ENCODE measurements at places on chromosomes 13 and 19.

DNA sequence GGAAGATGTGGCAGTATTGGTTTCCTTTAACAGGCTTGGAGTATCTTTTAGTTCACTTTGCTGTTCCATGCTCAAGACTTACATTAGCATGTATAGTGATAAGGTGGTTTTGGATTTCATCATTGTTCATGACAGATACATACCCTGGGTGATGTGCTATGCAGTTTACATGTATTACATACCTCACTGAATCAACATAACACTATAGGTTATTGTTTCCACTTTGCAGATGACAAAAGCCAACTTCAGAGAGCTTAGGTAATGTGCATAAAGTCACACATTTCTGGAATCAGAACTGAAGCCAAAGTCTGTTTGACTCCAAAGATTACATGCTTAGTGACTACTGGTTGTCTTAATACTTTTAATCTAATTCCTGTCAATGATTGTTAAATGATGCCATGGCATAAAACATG is 7.1 kb downstream of the COMMD6 start:
- no peak for DNase-seq

- DNase-seq = peak; percentile 62
These were observed 526.2 kb downstream of the UQCRFS1 start for GRCh38 chr19:28686756-28687155.

GRCh38 chr13:52879950-52880741 is 31.7 kb upstream of the PCDH8 start:
- no peak for DNase-seq

DNA sequence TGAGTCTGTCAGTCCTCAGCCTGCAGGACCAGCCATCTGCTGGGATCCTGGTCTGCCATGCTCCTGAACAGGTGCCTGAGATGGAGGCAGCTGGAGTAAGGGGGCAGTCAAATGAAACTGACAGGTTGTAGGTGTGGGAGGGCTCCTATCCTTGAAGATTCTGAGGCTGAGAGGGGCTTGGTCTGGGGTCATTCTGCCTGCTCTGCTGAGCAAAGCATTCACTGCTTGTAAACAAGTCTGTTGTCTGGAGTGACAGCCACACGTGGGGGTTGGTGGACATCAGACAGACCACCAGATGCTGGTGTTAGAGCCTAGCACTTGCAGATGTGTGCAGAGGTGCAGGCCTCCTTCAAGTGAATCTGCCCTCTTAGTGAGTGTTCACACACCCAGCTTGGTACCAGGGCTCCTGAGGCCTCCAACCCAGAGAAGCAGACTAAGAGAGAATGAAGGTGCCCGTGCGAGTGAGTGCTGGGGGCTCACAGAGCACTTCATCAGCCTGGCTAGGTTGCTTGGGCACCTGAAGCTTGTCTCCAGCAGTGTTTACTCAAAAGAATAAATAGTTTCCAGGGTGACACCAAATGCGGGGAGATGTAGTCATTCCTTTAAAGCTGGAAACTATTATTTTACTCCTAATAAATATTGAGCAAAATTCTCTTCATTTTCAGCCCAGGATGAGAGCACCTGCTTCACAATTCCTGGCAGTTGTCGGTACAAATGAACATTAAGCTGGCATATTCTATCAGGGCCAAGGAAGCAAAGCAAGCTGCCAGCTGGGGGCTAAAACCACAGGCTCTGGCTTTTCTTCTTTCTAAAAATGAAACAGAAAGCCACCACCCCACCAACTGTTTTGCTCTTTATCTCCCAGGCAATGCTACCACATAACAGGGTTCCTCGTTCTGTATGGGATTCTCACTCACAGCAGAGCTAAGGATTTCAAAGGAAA is 82.3 kb downstream of the RNASEH2B start:
- DNase-seq = peak; percentile 47
